ENCODE measurements at places on chromosomes 7 and 10. TPM values are rescaled to one million over a fixed set of nuclear protein-coding genes. Genes with fewer than 3 reads are reported as not detected.

GRCh38 chr7:158555034-158555520, 32.5 kb downstream of the PTPRN2 start:
- H3K36me3 ChIP-seq = no peaks in the 10 kb centered on the region
- no peak overlapping the region for H3K27ac ChIP-seq
- DNase-seq = no peak
- no peaks in the 10 kb centered on the region for H3K27me3 ChIP-seq
- no peak overlapping the region for H3K4me3 ChIP-seq

- DNase-seq = no peak
- H3K4me1 ChIP-seq = peaks cover 2% of the 10 kb centered on the region
- peaks cover 10% of the 10 kb centered on the region for H3K27me3 ChIP-seq
Observed at GRCh38 chr7:128431221-128431620, 21.4 kb upstream of the IMPDH1 start.

GRCh38 chr7:26668821-26669220, 195.6 kb downstream of the SKAP2 start:
- H3K4me1 ChIP-seq = no peaks in the 10 kb centered on the region
- no peaks in the 10 kb centered on the region for H3K27me3 ChIP-seq
- H3K27ac ChIP-seq = no peak overlapping the region
- H3K36me3 ChIP-seq = no peaks in the 10 kb centered on the region
- no peak for DNase-seq

GRCh38 chr7:91230100-91230499, 34.1 kb upstream of the FZD1 start:
- no peaks in the 10 kb centered on the region for H3K27me3 ChIP-seq
- H3K4me1 ChIP-seq = no peaks in the 10 kb centered on the region
- no peak overlapping the region for H3K4me3 ChIP-seq
- no peak for DNase-seq
- H3K36me3 ChIP-seq = no peaks in the 10 kb centered on the region

- no peak within 1 kb of the TSS for H3K4me3 ChIP-seq
- H3K4me1 ChIP-seq = no peaks in the 10 kb centered on the region
- no peak within 1 kb of the TSS for H3K27ac ChIP-seq
- no peaks in the 10 kb centered on the region for H3K27me3 ChIP-seq
- H3K36me3 ChIP-seq = no peaks in the 10 kb centered on the region
Observed at GRCh38 chr7:123844712-123845219, at the start of gene HYAL4. TSS of gene HYAL4 (plus strand) at chr7:123845169. CDS start at chr7:123868274, 23,105 bp downstream.

MRLN gene
- 0.56 TPM for total RNA-seq

GRCh38 chr10:14397066-14397465, 66.3 kb upstream of the FRMD4A start:
- no peaks in the 10 kb centered on the region for H3K27me3 ChIP-seq
- H3K36me3 ChIP-seq = no peaks in the 10 kb centered on the region
- H3K27ac ChIP-seq = no peak overlapping the region

DNA sequence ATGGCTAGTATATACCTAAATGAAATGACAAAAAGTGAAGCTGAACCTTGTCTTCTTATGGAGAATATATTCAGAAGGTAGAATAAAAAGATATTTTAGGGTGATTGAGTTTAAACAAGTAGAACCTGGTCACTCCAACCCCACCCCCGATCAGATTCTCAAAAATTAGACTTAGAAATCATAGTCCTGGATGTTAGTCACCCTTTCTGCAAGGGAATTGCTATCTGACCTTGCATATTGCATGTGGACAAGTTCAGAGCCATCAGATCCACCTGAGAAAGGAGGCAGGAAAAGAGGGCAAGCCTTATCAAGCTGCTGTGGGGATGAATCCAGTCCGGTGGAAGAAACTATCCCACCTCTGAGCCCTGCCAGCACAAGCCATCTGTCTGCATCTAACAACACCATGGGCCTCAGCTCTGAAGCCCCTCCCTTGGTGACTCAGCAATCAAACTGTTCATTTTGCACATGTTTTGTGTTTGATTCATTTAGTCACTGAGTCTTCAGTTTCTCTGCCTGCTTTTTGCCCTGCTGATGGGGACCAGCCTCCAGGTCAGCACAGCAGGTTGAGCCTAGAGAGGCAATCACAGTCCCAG, 727.3 kb downstream of the AUTS2 start:
- H3K27me3 ChIP-seq = no peaks in the 10 kb centered on the region
- DNase-seq = no peak
- no peak overlapping the region for H3K4me3 ChIP-seq
- H3K36me3 ChIP-seq = no peaks in the 10 kb centered on the region

- DNase-seq = no peak
- no peaks in the 10 kb centered on the region for H3K27me3 ChIP-seq
- no peak overlapping the region for H3K4me3 ChIP-seq
- no peaks in the 10 kb centered on the region for H3K4me1 ChIP-seq
- H3K27ac ChIP-seq = no peak overlapping the region
Observed at GRCh38 chr10:61319386-61320256, 133.6 kb downstream of the TMEM26 start.

MEOX2 gene
- total RNA-seq = not detected

MAD1L1 gene
- total RNA-seq = 157 TPM

DNA sequence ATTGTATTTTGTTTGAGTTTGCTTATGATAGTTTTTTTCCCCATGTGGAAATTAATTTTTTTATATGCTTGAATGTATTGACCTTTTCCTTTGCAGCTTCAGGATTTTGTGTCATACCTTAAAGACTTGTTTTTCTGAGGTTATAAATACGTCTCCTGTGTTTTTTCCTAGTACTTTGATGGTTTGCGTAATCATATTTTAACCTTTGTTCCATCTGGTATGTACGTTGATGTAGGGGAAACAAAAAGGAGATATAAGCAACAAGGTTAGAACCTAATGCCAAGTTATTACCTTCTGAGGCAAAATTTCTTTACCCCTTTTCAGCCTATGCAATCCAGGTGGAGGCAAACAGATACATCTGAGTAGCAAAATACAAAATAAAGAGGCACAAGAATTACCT, 17.9 kb downstream of the FGL2 start:
- H3K4me1 ChIP-seq = no peaks in the 10 kb centered on the region
- H3K36me3 ChIP-seq = no peaks in the 10 kb centered on the region
- no peak overlapping the region for H3K4me3 ChIP-seq
- H3K27me3 ChIP-seq = no peaks in the 10 kb centered on the region
- no peak for DNase-seq

CNNM1 gene
- total RNA-seq = 0.16 TPM

DNA sequence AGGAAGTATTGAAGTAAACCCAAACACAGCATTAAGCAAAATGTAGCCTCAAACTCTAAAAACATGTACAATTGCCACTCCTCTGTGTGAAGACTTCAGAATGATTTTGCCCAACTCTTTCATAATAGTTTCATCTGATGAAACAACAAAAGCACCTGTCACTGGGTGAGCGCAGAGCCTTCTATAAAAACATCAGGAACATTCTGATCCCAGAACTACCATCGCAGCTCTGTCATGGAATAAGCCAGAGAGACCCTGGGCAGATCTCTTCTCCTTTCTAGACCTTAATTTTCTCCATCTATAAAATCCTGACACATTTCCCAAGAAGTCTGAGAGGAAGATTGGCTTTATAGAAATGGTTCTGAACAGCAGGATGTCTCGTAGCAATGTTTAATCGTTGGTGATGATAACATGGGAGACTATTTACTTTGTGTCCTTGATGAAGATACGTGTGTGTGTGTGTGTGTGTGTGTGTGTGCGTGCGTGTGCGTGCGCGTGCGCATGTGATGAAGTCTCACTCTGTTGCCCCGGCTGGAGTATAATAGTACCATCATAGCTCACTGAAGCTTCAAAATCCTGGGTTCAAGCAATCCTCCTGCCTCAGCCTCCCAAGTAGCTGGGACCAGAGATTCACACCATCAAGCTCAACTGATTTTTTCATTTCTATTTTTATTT, 198.0 kb downstream of the KIAA1217 start:
- no peaks in the 10 kb centered on the region for H3K36me3 ChIP-seq
- no peak overlapping the region for H3K4me3 ChIP-seq
- H3K4me1 ChIP-seq = no peaks in the 10 kb centered on the region
- DNase-seq = no peak

DNA sequence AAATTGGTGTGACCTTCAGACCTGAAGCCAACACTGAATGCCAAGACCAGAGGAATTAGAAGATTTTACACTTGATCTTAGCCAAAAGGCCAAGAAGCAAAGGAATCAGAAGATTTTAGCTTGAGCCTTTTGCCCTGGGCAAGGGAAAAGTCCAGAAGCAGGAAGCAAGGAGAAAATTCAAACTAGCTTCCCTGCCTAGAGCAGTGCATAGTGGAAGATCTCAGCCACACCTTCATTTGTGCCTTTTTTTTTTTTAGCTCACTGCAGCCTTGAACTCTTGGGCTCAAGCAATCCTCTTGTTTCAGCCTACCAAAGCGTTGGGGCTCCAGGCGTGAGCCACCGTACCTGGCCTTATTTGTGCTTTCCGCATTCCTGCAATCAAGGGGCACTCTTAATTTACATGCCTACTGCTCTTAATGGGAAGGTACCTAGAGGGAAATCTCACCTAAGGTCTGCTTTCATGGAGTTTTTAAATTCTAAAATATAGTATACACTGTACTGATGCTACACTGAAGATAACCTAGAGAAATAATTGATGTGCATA, 8.3 kb upstream of the PIP4K2A start:
- H3K36me3 ChIP-seq = no peaks in the 10 kb centered on the region
- no peak for DNase-seq
- no peak overlapping the region for H3K4me3 ChIP-seq
- H3K27ac ChIP-seq = no peak overlapping the region
- H3K27me3 ChIP-seq = no peaks in the 10 kb centered on the region

DNA sequence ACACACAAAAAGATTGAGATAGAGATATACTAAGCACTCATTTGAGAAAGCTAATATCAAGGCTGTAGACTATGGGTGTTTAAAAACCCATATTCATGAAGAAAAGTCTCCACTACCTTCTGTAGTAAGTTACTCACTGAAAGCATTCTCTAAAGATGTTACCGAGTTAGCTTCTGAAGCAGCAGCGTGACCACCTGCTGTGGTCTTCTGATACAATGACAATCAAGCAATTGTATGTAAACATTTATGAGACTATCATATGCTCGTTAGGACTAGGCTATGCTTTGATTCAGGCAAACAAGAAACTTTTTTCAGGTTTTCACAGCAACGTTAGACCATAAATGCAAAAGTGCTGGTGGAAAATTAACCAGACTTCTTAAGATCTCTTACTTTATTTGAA, 11.2 kb downstream of the RHOBTB1 start:
- no peaks in the 10 kb centered on the region for H3K4me1 ChIP-seq
- H3K27me3 ChIP-seq = no peaks in the 10 kb centered on the region
- DNase-seq = no peak
- H3K36me3 ChIP-seq = no peaks in the 10 kb centered on the region

DNA sequence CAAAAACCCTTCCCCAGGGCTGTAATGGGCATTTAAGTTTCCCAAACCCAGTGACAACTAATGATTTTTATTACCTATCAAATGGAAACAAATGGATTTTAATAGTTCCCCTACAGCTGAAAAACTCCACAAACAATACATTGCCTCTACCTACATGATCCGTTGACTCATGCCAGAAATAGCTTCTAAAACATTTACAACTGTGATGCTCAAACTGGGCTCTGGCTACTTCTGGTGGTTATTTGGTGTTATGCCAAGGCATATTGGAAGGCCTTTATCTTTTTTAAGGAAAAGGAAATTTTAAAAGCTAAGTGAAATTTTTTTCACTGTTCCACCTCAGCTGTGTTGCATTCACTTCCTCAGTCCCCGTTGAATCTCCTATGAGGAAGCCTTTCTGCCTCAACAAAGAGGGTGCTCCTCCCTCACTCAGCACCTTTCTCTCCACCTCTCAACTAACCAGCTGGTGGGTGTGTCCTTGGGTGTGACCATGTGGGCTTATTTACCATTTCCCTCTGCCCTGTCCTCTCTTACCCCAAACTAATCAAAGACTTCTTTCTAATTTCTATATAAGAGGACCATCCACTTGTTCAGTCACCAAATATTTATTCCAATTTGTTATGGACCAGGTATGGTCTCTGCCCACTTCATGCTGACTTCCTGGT, 82.9 kb downstream of the PRTFDC1 start:
- no peak overlapping the region for H3K4me3 ChIP-seq
- H3K36me3 ChIP-seq = no peaks in the 10 kb centered on the region
- no peaks in the 10 kb centered on the region for H3K27me3 ChIP-seq
- H3K27ac ChIP-seq = no peak overlapping the region

GRCh38 chr10:70190102-70190501, 19.8 kb upstream of the SAR1A start:
- no peak overlapping the region for H3K4me3 ChIP-seq
- no peak overlapping the region for H3K27ac ChIP-seq
- no peak for DNase-seq
- no peaks in the 10 kb centered on the region for H3K36me3 ChIP-seq
- H3K27me3 ChIP-seq = no peaks in the 10 kb centered on the region

RSPH10B gene
- total RNA-seq = not detected

GRCh38 chr10:112904000-112904399, 46.0 kb upstream of the TCF7L2 start:
- no peak for DNase-seq
- H3K36me3 ChIP-seq = no peaks in the 10 kb centered on the region
- H3K4me1 ChIP-seq = no peaks in the 10 kb centered on the region

SYT15 gene
- 0.17 TPM for total RNA-seq

GJD4 gene
- total RNA-seq = not detected

GRCh38 chr10:26855186-26855585, 5.6 kb downstream of the ABI1 start:
- peaks cover 45% of the 10 kb centered on the region for H3K4me1 ChIP-seq
- H3K4me3 ChIP-seq = no peak overlapping the region
- no peaks in the 10 kb centered on the region for H3K27me3 ChIP-seq
- no peaks in the 10 kb centered on the region for H3K36me3 ChIP-seq
- no peak overlapping the region for H3K27ac ChIP-seq

DNA sequence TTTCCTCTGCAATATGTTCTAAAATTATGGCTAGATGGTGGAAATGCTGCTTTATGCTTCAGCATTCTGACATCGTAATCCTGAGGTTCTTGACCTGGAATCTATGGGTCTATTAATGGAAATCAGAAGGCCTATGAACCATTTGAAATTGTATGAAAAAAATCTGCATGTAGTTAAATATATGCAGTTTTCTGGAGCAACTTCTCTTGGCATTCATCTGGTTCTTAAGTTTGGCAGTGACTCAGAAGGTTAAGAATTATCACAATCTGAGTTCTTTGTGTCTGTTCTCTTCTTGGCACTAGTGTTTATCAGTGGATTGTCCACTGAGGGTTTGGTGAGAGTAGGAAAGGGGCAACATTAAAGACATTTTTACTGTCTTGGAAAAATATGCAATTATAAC, 71.1 kb upstream of the FZD1 start:
- H3K4me3 ChIP-seq = no peak overlapping the region
- H3K36me3 ChIP-seq = no peaks in the 10 kb centered on the region
- DNase-seq = no peak
- H3K4me1 ChIP-seq = no peaks in the 10 kb centered on the region

GRCh38 chr7:13117103-13117502, 429.7 kb downstream of the ARL4A start:
- H3K36me3 ChIP-seq = no peaks in the 10 kb centered on the region
- no peaks in the 10 kb centered on the region for H3K4me1 ChIP-seq
- no peak overlapping the region for H3K4me3 ChIP-seq
- no peak for DNase-seq
- H3K27me3 ChIP-seq = no peaks in the 10 kb centered on the region

All from CD4-positive, alpha-beta T cell (primary cell).